T-helper 22 cell (primary cell): ENCODE measurements at places on chromosomes 1 and 21.

- DNase-seq = no peak
Measured at GRCh38 chr1:26335774-26336476, 18.0 kb downstream of the CRYBG2 start.

DNA sequence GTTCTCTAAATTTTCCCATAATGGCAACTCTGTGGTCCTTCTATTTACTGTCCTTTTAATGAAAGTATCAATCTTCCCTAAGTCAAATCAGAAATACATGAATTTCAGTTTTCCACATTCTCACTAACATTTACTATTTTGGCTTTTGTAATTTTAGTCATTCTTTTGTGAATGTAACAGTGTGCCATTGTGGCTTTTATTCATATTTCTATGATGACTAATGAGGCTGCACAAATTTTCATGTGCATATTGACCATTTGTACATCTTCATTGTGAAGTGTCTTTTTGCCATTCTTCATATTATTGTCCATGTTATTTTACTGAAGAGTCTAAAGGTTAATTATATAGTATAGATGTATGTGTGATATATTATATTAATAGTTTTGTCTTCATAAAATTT is 431.0 kb upstream of the BRINP3 start:
- DNase-seq = no peak

DNA sequence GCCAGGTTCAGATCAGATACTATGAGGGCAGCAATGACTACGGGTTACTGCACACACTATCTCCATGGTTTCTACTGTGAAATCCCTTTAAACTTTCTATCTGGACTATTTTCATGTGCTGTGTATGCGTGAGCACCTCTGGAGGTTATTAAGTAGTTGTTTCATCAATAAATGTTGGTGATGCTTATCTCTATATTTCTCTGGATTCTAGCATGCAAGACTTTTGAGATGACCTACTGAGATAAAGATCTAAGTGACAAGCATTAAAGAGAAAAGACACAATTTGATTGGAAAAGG is 194.0 kb downstream of the NRIP1 start:
- DNase-seq = no peak

DNA sequence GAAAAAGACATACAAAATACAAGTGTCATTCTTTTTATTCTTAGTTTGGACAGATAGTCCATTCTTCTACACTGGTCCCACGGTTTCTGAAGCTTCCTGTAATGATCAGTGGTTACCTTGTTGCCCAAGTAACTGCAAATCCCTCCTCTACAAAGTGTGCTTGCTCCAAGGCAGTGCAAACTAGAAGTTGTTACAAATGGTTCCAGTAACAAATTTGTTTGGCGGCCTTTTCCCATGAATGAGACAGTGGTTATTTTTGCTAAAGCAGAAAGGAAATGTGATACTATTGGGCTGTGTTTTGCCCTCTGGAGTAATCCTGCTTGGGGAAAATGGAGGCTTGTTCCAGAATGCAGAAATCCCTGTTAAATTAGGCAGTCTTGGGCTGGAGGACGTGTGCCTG is 8.9 kb downstream of the BACE2 start:
- no peak for DNase-seq

DNA sequence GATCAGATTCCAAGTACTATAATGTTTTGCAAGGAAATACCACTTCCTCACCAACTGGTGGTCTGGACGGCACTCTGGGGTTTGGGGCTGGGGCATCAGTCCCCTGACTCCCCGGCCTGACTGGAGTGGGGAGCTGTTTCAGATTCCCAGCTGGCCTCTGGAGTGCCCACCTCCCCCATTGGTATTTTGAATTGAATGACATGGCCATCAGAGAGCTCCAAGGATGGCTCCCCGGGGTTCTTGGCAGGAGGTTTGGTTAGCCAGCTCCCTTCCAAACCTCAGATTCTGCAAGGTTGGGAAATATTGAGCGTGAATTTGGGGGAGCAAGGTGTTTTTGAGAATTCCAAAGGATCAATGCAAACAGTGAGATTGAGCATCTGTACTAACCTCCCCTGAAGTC is 2.2 kb upstream of the INAVA start:
- no peak for DNase-seq

DNA sequence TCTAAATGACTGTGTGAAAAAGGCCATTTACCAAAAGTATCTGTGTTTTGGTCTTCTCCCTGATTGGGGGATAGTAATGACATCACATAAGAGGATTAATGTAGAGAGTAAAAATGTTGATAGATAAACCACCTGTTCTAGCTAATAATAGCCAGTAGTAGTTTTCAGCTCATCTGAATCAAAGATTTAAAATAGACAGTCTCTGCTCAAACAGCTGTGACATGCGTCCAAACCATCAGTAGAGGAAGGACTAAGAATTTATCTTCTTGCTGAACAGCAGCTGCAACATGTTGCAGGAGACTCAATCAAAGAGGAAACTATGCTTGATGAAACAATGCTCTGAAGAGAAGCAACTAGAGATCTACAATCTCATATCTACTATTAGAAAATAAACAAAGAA is 21.4 kb downstream of the TMPRSS15 start:
- DNase-seq = no peak

- no peak for DNase-seq
Measured at GRCh38 chr1:66553846-66554245, 19.9 kb downstream of the SGIP1 start.

- DNase-seq = no peak
Measured at GRCh38 chr1:93440272-93440671, 7.6 kb upstream of the FNBP1L start.

GRCh38 chr1:181134543-181135436 is 46.3 kb downstream of the IER5 start:
- DNase-seq = no peak

DNA sequence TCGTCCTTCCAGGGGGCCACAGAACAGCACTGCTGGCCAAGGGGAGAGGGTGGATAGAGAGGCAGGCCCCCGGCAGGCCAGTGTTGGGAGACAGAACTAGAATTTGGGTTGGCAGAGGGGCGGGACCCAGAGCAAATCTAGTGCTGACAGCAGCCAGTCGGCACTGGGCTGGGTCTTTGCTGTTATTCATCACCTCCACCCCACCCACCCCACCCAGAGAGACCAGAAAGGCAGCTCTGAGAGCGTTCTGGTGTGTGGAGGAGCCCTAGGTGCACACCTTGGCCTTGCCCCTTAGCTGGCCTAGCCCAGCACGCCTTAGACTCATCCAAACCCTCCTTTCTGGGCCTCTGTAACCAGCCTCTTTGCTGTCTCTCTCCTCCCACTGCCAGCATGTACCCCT is 6.4 kb upstream of the PKP1 start:
- DNase-seq = no peak

DNA sequence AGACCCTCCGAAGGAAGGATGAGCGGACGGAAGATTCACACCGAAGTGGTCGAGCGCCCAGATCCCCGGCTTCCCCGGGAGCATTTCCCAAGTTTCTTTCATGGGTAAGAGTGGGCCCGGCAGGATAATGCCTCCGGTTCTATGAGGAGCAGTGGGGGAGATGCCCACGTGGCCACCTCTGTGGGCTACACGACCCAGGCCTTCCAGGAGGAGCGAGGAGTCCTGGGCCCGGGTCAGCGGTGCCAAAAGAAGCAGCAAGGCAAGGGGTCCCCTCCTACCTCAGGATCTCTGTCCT is 7.9 kb upstream of the NBPF11 start:
- no peak for DNase-seq

DNA sequence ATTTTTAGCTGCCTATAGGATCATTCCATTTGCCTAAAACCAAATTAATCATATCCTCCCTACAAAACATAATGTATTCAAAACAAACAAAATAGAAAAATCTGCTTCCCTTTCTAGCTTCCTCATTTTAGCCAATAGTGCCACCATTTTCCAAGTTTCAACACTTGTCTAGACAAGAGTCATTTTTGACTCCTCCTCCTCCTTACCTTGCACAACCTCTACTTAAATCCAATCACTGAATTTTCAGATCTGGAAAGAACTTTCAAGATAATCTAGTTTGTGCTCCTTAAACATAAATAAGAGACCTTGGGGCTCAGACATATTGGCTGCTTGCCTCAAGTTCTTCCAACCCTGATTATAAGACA is 7.4 kb downstream of the STX6 start:
- DNase-seq = no peak

- DNase-seq = no peak
Measured at GRCh38 chr1:222877854-222878253, 63.0 kb downstream of the DISP1 start.
